ENCODE measurements at places on chromosomes 4 and X. TPM values are rescaled to one million over a fixed set of nuclear protein-coding genes. Genes with fewer than 3 reads are reported as not detected.

The FRAS1 gene
- total RNA-seq = 16.6 TPM

The ARR3 gene
- not detected for total RNA-seq

The SPP1 gene
- 150 TPM for total RNA-seq

The REPS2 gene
- total RNA-seq = 29.3 TPM

The PPEF2 gene
- not detected for total RNA-seq

The UGT2B11 gene
- total RNA-seq = not detected

The AIMP1 gene
- total RNA-seq = 21.1 TPM

The REELD1 gene
- 0.09 TPM for total RNA-seq

The PLS3 gene
- total RNA-seq = 41.8 TPM

The DOK7 gene
- 2.8 TPM for total RNA-seq

The LGI2 gene
- 1.1 TPM for total RNA-seq

The TRIM75 gene
- total RNA-seq = not detected

The PLK4 gene
- total RNA-seq = 0.14 TPM

The AMOT gene
- total RNA-seq = 6.0 TPM

The FAM47E gene
- 5.3 TPM for total RNA-seq

The NPNT gene
- 33.5 TPM for total RNA-seq

The PF4V1 gene
- total RNA-seq = not detected

The PCDH18 gene
- total RNA-seq = 1.1 TPM

The CSAG3 gene
- not detected for total RNA-seq

The GSX2 gene
- total RNA-seq = not detected

The FREM3 gene
- not detected for total RNA-seq

The GAGE12F gene
- total RNA-seq = not detected

The CEP135 gene
- total RNA-seq = 1.5 TPM

The TMEM184C gene
- 18.6 TPM for total RNA-seq

The ADH1C gene
- 8.4 TPM for total RNA-seq

The ARL9 gene
- 0.12 TPM for total RNA-seq

The TMEM47 gene
- 3.7 TPM for total RNA-seq

The ODAPH gene
- total RNA-seq = not detected

The MAGEB1 gene
- total RNA-seq = not detected

The ZNF732 gene
- total RNA-seq = 0.09 TPM

The EDA2R gene
- 3.2 TPM for total RNA-seq

The ZDHHC9 gene
- total RNA-seq = 17.2 TPM
